ENCODE measurements at places on chromosomes 3 and 15.

GRCh38 chr15:23854203-23854911, 167.3 kb upstream of the NDN start:
- no peak for DNase-seq

- DNase-seq = no peak
These were observed 10.5 kb downstream of the SELENOS start for GRCh38 chr15:101266787-101267186.

DNA sequence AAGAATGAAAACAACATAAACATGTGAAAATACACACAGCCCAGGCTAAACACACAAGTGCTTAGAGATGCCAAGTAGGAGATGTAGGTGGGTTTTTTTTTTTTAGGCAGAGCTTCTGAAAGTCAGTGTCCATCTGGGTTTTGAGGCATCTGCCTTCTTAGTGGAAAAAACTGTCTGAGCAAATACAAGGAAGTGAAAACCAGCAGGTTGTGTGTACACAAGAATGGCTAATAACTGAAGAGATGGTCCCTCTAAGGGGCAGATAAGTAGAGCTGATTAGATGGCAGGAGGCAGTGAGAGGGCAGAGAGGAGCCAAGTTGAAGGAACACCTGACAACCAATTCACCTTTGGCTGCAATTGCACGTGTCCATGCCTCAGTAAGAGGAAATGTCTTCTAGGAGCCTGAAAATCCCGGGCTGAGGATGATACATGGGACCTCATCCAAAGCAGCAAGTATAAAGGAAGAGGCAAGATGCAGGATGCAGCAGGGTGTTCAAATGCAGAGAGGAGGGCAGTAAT, 34.9 kb downstream of the CYP19A1 start:
- no peak for DNase-seq

DNA sequence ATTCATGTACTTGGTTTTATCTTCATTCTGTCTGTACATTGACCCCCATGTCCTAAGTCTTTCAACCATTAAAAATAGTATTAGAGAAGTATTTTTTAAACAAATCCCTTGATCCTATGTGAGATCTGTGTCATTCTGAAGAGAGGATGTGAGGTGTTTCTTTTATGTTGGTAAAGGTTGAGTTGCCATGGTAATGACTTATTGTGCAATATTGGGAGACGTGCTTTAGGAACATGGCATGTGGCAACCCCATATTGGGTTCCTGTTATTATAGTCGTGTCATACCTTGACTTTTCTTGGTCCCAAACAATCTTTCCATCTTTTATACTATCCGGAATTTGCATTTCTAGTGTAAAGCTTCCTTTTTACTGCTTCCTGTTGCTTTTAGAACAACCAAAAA, 203.1 kb downstream of the KCNAB1 start:
- no peak for DNase-seq

DNA sequence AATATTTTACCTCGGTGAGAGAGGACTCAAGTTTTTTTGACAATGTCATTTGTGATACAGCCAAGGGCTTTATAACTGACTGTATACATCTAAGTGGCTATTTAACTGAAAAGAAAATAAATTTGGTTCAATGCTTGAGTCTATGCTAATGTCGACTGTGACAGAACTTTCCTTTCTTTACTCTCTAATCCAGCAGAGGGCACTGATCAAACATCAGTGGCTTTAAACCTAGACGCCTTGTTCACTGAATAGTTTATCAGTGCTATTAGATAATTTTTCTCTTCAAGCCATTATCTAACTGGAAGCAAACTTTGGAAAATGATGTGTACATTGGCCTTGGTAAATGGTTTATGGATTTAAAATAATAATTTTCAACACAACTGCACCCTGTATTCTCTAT, 285.1 kb downstream of the CHL1 start:
- no peak for DNase-seq
